ENCODE measurements at places on chromosomes 3 and 15.

DNA sequence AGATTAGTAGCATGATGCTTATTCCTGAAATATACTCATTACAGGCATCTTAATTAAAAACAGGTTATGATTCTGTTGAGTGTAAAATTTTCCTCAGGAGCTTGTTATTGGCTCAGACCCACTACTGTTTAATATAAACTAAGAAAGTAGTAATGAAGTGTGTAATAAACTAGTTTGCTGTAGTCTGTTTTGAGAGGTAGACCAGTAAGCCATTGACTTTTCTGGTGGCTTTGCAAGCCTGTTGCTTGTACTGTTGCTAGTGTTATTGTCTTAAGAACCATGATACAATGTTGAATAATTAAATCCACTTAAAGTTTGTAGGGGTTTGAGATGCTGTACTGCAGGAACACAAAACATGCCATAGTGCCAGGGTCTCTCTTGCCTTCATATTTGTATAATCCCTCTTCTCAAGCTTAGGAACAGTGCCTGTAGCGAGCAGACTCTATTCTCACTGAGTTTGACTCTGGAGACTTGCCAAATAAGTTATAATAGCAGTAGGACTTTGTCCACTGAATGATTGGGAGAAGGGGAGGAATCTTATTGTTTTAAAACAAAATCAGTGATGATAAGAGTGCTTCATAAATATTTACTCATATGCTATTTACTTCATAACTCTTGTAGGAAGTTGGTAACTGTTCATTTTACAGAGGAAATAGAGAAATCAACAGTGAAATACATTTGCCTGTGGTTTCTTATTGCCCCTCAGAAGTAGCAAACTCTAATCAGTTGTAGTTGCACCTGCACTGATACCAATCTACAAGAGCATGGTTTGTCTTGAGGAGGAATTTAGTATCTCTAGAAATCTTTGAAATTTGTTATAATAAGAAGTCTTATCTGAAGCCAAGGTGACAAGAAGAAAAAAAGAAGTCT is 13.4 kb downstream of the TCF12 start:
- no peak for DNase-seq

DNA sequence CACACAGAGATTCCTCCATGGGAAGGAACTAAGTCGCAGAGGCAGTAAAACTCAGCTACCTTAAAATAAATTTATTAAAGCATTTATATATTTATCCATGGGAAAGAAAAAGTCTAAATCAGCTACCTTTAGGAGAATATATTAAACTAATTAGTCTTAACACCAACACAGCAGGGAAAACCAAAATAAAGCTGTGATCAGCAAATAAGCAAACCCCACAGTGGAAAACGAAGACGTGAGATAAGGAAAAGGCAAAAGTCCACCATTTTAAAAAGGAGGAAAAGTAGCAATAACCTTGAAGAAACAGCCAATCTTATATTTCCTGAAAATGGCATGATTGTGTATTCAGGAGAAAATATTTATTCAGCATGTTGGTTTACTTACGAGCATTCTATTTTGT is 473.0 kb upstream of the ROBO2 start:
- no peak for DNase-seq

- DNase-seq, result no peak
Measured at GRCh38 chr3:114706591-114707232, 412.9 kb downstream of the TIGIT start.

DNA sequence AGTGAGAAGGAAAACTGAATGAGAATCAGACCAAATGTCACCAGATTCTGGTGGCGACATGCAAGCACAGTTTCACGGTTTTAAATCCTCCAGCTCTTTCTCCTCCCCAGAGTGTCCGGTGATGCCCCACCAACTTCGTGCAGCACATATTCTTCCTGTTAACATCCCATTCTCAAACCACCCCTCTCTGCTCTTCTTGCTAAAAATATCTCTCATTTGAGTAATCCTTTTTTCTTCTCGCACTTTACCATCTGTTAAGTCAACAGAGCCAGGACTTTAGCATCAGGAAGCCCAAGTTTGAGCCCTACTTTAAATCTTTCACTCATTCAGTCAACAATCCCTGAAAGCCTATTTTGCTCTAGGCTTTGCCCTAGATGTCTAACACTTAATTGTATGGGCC is 68.2 kb upstream of the VGLL4 start:
- no peak for DNase-seq

DNA sequence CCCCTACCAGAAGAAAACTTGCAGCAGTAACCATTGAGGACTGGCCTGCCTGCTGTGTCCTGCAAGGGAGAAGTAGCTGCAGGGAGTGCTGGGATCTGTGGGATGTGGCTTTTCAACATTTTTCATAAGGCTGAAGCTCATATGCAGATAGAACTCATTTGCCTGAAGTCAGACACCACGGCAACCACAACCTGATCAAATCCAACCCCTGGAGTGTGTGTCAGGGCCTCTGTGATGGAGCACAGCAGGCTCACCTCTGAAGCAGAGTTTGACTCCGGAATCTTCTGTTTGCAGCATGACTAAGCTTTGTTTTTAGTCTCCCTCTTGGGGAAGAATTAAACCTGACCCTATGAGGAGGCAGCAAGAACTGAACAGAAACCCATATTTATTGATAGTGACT is 508.7 kb downstream of the AGBL1 start:
- DNase-seq, result no peak

DNA sequence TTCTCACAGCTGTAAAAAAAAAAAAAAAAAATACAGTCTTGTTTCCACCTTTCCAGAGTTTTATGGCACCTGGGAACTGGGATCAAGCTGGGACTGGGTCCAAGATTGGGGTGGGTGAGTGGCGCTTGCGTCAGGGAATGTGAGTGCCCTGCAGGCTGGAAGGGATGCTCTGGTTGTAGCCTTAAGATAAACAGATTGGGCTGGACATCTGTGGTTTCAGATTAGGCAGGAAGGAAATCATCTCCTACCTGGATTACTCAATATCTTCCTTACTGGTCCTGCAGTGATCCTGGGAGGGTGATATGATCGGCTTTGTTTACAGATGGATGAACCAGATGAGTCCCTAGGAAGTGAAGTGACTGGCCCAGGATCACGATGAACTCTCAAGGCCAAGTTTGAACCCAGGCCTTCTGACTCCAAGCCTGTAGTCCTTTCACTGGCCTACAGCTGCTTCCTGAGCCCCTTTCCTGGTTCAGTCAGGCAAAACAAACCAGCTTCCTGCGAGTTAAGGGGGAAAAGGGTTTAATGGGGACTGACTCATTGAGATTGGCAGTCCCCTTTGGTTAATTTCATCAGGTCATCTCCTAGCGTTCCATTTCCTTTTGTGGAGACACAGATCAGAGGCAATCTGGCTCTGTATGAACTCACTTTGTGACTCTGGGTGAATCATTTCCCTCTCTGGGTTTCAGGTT is 179.8 kb downstream of the THSD4 start:
- peak; percentile 9 for DNase-seq

- DNase-seq, result no peak
Measured at GRCh38 chr3:100811779-100812507, 102.6 kb downstream of the TFG start.

- DNase-seq, result no peak
Measured at GRCh38 chr3:88019024-88019423, 39.8 kb downstream of the CGGBP1 start.

DNA sequence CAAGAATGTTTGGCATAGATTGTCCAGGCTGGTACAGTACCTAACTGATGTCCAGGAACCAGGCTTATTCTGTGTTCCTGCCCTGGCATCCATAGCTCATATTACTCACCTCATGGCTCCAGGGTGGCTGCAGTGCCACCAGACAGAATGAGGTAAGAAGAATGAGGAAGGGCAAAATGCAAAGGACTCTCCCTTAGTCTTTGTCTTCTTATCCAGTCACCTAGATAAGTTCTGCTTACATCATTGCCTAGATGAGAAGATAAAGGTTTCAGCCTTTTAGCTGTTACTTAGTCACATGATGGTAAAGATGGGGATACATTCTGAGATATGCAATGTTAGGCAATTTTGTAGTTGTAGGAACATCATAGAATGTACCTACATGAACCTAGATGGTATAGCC is 45.8 kb downstream of the CHP1 start:
- DNase-seq, result no peak

DNA sequence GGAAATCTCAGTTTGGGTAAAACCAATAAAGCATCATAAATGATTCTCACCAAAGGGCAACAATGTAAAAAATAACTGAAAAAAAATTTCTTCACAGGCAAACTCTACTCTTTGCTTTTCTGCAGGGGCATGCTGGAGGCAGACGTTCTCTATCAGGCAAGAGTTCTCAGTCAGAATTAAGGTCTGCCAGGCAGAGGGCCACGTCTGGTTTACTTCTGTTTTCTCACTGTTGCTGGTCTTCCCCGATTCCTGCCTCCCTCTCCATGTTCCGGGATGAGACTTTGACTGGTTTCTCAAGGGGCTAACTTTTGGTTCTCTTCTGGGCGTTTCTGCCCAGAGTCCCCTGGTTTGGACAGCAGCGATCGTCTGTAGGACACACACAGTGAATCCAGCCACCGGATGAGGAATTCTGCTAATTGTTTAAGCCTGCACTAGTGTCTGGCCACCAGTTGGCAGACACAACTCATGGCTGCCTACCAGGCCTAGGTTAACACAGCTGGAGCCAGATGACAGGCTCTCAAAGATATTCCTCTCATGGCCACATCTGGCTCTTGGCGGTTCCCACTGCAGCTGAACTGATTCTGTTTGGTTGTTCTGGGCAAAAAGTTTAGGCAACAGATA is 273.1 kb downstream of the FOXP1 start:
- no peak for DNase-seq

DNA sequence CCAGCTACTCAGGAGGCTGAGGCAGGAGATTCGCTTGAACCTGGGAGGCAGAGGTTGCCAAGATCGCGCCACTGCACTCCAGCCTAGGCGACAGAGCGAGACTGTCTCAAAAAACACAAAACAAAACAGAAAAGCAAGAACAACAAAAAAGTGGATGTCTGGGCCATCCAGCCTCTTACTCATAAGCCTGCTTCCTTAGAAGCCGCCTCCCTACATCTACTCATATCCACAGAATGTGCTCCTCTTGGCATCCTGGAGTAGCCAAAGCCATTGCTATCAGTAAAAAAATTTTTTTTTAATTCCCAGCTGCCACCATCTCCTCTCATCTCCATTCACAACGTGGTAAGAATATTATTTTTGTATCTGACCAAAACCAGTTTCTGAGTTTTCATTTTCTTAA is 10.8 kb downstream of the ZSCAN2 start:
- no peak for DNase-seq

DNA sequence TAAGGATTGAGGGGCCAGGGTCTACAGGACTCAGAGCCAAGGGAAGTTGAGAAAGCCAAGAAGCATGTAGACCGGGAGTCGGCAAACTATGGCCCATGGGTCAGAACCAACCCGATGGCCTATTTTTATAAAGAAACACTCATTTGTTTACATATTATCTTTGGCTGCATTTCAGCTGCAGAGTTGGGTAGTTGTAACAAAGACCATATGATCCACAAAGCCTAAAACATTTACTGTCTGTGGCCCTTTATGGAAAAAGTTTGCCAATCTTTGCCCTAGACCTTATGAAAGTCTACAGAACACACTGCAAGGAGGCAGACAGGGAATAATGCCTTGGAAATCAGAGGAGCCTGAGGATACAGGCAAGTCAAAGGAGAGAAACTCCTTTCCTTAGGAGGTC is 63.2 kb upstream of the MNS1 start:
- DNase-seq, result no peak

- no peak for DNase-seq
Measured at GRCh38 chr3:153906366-153906765, 214.8 kb upstream of the ARHGEF26 start.

Measured in endothelial cell (in vitro differentiated cells).